ENCODE measurements at places on chromosomes 3 and 15.
A peak's percentile ranks its signal among the peaks of the same experiment; 100 is the strongest.

GRCh38 chr3:124840331-124840730, 46.8 kb downstream of the ITGB5 start:
- H3K4me1 ChIP-seq, result peaks cover 6% of the 10 kb centered on the region
- DNase-seq, result no peak
- H3K4me3 ChIP-seq, result no peak overlapping the region

- no peaks in the 10 kb centered on the region for H3K36me3 ChIP-seq
- H3K4me1 ChIP-seq, result no peaks in the 10 kb centered on the region
- H3K27ac ChIP-seq, result no peak overlapping the region
- H3K27me3 ChIP-seq, result peaks cover 9% of the 10 kb centered on the region
Measured at GRCh38 chr3:150798122-150798618, 35.2 kb upstream of the SIAH2 start.

DNA sequence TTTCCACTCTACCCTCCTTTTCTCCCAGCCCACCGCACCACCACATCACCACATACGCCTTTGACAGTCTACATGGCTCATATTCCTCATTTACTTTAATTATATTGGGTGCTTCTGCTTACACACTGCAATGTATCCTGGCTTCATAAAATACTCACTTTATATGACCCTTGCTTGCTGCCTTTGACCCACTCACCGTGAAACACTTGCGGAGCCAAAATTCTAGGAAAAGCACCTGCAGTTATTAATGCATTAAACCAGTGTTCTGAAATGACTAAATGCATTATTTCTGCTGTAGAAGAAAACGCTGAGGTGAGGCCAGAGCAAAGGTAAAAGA, 217.5 kb upstream of the ICE2 start:
- H3K4me1 ChIP-seq, result peaks cover 8% of the 10 kb centered on the region
- H3K27me3 ChIP-seq, result no peaks in the 10 kb centered on the region
- H3K36me3 ChIP-seq, result no peaks in the 10 kb centered on the region
- no peak overlapping the region for H3K4me3 ChIP-seq
- H3K27ac ChIP-seq, result no peak overlapping the region

DNA sequence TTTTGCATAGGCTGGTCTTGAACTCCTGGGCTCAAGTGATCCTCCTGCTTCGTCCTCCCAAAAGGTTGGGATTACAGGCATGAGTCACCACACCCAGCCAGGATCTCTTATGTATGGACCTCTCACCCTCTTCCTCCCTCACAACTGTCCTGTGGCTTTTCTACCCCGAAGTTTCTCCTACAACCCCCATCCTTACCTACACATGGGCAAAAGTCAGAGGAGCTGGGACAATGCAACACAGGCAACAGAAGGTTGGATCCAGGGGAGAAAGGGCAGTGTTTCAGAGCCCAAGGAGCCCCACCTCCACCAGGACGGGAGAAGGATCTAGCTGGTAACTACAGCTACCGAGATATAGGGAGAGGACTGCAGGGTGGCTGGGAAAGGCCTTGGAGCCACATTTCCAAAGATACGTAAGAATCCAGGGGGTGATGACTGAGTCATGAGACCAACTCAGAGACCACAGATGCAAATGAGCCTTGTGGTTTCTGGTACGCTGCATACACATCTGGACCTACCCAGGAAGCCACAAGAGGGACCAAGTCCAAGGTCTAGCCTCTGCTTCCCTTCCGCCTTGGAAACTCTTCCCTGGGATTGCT, 13.6 kb downstream of the IGDCC4 start:
- H3K27me3 ChIP-seq, result peaks cover 4% of the 10 kb centered on the region
- DNase-seq, result no peak
- no peak overlapping the region for H3K27ac ChIP-seq
- no peak overlapping the region for H3K4me3 ChIP-seq
- H3K4me1 ChIP-seq, result no peaks in the 10 kb centered on the region
- H3K36me3 ChIP-seq, result no peaks in the 10 kb centered on the region

GRCh38 chr3:101377209-101377608, 56.8 kb upstream of the IMPG2 start:
- H3K36me3 ChIP-seq, result no peaks in the 10 kb centered on the region
- H3K4me1 ChIP-seq, result peaks cover 22% of the 10 kb centered on the region
- no peak for DNase-seq
- no peaks in the 10 kb centered on the region for H3K27me3 ChIP-seq
- H3K4me3 ChIP-seq, result no peak overlapping the region

GRCh38 chr15:30922480-30923311, 19.0 kb downstream of the FAN1 start:
- H3K27me3 ChIP-seq, result no peaks in the 10 kb centered on the region
- H3K4me1 ChIP-seq, result no peaks in the 10 kb centered on the region
- H3K36me3 ChIP-seq, result peaks cover 74% of the 10 kb centered on the region
- no peak overlapping the region for H3K27ac ChIP-seq

DNA sequence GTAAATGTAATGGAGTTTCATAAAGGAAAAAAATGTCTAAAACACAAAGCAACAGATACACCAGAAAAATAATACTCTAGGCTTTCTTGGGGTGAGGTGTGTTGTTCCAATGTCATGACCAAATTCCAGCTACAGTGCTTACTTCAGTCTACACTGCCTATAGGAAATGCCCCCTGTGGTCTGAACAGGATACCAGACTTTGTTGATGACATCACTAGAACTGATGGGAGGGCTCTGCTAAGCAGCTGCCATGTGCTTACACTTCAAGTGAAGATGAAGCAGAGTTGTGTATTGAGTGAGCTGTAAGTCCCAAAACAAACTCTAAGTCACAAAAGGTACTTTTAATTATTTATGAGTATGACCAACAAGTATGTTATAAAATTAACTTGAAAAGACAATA, 456.1 kb upstream of the IL12A start:
- DNase-seq, result no peak
- no peak overlapping the region for H3K27ac ChIP-seq
- no peaks in the 10 kb centered on the region for H3K36me3 ChIP-seq

DNA sequence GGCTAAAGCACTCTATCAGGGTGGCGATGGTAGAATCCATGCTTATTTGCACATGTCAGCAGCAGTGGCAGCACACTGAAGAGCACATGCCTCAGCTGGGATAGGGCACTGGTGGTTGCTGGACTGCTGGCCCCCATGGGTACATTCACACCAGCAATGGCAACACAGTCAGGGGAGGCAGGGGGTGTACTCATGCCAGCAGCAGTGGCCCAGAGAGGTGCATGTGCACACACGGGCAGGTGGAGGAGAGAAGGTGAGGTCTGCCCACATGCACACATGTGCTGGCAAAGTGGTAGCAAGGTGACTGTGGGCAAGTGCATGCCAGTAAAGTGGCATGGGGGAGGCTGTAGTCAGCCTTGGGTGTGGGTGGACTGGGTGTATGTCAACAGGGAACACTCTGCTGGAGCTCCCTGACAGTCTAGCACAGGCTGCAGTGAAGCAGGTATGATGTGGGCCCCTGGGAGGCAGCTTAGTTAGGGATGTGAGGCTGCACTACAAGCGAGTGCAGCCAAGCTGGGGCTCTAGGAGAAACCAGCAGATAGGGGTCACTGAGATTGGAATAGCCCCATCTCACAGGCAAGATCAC, 53.9 kb upstream of the NPAP1 start:
- no peak overlapping the region for H3K27ac ChIP-seq
- DNase-seq, result no peak
- no peak overlapping the region for H3K4me3 ChIP-seq

DNA sequence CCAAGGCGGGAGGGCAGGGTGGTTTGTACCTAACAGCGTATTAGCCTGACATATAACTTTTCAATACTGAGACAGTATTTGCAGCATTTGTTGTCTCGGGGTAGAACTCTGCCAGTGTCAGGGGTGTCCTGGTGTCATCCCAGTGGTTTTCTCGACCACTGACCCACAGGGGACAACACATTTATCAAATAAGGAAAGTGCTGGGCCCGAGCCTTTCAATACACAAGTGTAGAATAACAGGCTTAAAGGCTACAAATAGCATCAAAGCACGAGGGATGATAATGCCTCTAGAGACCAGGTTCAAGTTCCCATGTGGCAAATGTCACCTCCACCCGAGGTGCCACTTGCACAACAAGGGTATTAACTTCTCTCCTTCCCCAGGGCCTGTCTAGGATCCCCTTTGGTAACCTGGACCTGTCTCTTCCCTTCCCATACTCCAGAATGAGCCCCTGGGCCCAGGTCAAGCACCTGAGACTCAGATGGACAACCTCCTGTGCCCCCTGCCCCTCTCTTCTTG, 9.5 kb upstream of the SLC6A6 start:
- H3K27ac ChIP-seq, result no peak overlapping the region
- peaks cover 6% of the 10 kb centered on the region for H3K4me1 ChIP-seq
- no peak overlapping the region for H3K4me3 ChIP-seq

DNA sequence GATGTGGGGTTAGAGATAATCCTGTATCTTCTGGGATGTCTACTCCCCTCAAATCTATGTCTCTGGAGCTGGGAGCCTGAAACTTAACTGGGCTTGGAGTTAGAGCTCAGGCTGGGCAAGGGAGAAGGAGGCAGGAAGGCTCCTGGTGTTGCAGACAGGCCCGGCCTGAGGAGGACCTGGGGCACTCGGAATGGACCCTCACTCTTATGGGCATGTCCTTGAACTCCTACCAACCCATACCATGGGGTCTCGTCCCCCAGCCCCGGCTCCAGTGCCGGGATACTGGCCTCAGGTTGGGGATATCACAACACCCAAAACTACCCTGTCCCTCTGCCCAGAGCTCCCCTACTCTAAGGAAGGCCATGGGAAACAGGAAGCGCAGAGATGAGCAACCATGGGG, 45.2 kb downstream of the SCN5A start:
- H3K4me1 ChIP-seq, result no peaks in the 10 kb centered on the region
- H3K27me3 ChIP-seq, result no peaks in the 10 kb centered on the region
- no peaks in the 10 kb centered on the region for H3K36me3 ChIP-seq
- no peak overlapping the region for H3K4me3 ChIP-seq

GRCh38 chr15:81516461-81516860, 142.4 kb upstream of the TMC3 start:
- no peak overlapping the region for H3K4me3 ChIP-seq
- DNase-seq, result no peak
- no peaks in the 10 kb centered on the region for H3K27me3 ChIP-seq
- no peak overlapping the region for H3K27ac ChIP-seq

GRCh38 chr3:71432044-71432975, 151.2 kb downstream of the FOXP1 start:
- peak; percentile 72 for DNase-seq
- H3K4me1 ChIP-seq, result peaks cover 64% of the 10 kb centered on the region
- H3K36me3 ChIP-seq, result peaks cover 16% of the 10 kb centered on the region
- peak overlapping the region; percentile 75 for H3K27ac ChIP-seq
- no peaks in the 10 kb centered on the region for H3K27me3 ChIP-seq

DNA sequence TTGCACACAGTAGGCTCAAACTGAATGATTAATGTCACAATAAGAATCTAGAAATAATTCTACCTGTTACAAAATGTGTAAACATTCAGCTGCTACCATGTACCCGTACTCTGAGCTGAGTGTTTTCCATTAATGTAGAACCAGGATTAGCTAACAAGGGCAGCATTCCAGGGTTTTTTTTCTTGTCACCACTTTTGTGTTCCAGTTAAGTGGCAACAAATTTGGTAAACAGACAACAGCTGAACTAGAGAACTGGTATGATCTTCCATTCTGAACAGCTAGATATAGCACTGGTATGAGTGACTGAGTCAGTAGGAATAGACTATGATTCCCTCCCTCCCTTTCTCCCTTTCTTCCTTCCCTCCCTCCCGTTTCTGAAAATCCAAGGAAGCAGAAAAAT, 229.4 kb downstream of the CD47 start:
- H3K27ac ChIP-seq, result no peak overlapping the region
- H3K4me1 ChIP-seq, result no peaks in the 10 kb centered on the region
- no peak overlapping the region for H3K4me3 ChIP-seq

- H3K4me3 ChIP-seq, result no peak overlapping the region
- H3K36me3 ChIP-seq, result no peaks in the 10 kb centered on the region
- no peaks in the 10 kb centered on the region for H3K27me3 ChIP-seq
- DNase-seq, result peak; percentile 49
- H3K27ac ChIP-seq, result no peak overlapping the region
Measured at GRCh38 chr15:98518823-98519561, 129.3 kb upstream of the IGF1R start.

DNA sequence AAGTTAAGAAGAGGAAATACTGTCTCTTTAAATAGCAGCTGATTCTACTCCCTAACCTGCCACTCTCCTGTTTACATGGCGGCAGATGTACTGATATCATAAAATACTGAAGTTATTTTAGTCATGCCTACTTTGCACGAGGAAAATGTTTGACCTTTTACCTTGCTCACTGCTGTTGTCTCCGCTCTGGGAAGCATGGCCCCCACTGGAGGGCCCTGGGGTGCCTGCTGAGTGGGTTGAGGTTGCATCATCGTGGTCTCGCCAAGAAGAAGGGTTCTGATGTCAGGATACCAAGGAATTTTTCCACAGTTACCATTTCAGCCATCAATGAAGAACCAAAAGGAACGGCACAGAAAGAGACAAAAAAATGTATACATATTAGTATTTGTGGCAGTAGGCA, 16.7 kb downstream of the MEIS2 start:
- H3K27ac ChIP-seq, result no peak overlapping the region
- H3K27me3 ChIP-seq, result no peaks in the 10 kb centered on the region
- H3K4me3 ChIP-seq, result no peak overlapping the region
- no peak for DNase-seq
- no peaks in the 10 kb centered on the region for H3K4me1 ChIP-seq

DNA sequence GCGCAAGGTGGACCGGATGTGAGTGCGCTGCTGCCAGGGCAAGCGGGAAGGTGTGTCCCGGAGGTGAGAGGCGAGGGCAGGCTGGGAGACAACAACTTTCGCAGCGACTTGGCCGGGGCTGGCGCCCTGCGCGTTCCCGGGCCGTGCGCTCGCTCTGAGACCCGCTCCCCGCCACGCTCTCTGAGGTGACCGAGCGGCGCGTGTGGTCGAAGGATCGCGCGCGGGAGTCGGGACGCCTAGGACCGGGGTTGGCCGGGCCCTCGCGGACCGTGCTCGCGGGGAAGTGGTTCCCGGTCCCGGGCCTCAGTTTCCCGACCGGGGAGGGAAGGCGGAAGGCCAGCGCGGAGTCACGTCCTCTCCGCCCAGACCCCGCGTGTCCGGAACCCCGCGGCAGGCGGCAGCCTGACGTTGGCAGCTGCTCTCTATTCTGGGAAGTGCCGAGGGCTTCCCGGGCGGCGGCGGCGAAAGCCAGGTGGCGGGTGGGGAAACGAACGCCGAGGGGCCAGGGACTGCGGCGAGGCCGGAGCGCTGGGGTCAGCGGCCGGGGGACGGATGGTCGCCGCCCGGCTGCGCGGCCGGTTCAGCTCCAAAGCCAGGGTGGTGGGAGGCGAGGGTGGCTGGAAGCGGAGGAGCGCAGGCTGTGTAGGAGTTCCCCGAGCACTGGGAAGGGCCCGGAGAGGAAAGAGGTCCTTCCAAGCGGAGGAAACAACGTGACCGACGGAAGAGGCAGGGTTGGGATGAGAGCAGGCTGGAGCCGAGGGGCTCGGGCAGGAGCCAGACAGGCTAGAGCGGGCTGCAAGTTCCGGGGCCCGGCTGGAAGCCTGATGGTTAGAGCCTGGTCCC, 1.0 kb upstream of the IGF2BP2 start:
- peak; percentile 63 for DNase-seq
- H3K27ac ChIP-seq, result no peak overlapping the region
- H3K27me3 ChIP-seq, result peaks cover 40% of the 10 kb centered on the region
- H3K36me3 ChIP-seq, result no peaks in the 10 kb centered on the region
- H3K4me1 ChIP-seq, result peaks cover 25% of the 10 kb centered on the region

- no peaks in the 10 kb centered on the region for H3K36me3 ChIP-seq
- peaks cover 13% of the 10 kb centered on the region for H3K4me1 ChIP-seq
- no peak overlapping the region for H3K27ac ChIP-seq
- peak; percentile 27 for DNase-seq
- H3K4me3 ChIP-seq, result no peak overlapping the region
- no peaks in the 10 kb centered on the region for H3K27me3 ChIP-seq
Measured at GRCh38 chr3:99868311-99868646, 50.6 kb downstream of the CMSS1 start.

All from CD4-positive, CD25-positive, alpha-beta regulatory T cell (primary cell).